ENCODE measurements at places on chromosomes 7 and 10. TPM values are rescaled to one million over a fixed set of nuclear protein-coding genes. Genes with fewer than 3 reads are reported as not detected.

Gene TRIM73
- 4.0 TPM for total RNA-seq

Gene MSS51
- total RNA-seq: 5.2 TPM

- peak overlapping the region; percentile 75 for H3K4me3 ChIP-seq
- peaks cover 28% of the 10 kb centered on the region for H3K4me1 ChIP-seq
- peaks cover 25% of the 10 kb centered on the region for H3K36me3 ChIP-seq
- H3K27ac ChIP-seq: peak overlapping the region; percentile 82
These were observed 63.5 kb downstream of the HIPK2 start for GRCh38 chr7:139714163-139714901.

DNA sequence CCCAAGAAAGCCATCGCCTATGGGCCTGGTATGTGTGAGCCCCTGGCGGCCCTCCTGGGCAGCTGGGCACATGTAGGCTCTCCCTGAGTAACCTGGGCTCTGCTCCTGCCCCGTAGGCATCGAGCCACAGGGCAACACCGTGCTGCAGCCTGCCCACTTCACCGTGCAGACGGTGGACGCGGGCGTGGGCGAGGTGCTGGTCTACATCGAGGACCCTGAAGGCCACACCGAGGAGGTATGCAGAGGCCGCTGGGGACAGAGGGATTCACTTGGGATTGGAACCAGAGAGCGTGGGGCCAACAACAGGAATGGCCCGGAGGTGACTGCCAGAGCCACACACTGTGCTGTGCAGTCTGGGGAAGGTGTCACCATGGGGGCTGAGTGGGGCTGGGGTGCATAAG, 7.3 kb downstream of the FLNC start:
- peaks cover 4% of the 10 kb centered on the region for H3K4me1 ChIP-seq
- H3K27me3 ChIP-seq: peaks cover 3% of the 10 kb centered on the region
- no peak overlapping the region for H3K27ac ChIP-seq
- H3K36me3 ChIP-seq: no peaks in the 10 kb centered on the region

GRCh38 chr7:81393018-81393417, 376.8 kb downstream of the HGF start:
- no peak overlapping the region for H3K4me3 ChIP-seq
- no peak for DNase-seq
- H3K27ac ChIP-seq: no peak overlapping the region
- no peaks in the 10 kb centered on the region for H3K4me1 ChIP-seq
- no peaks in the 10 kb centered on the region for H3K36me3 ChIP-seq
- H3K27me3 ChIP-seq: no peaks in the 10 kb centered on the region

- DNase-seq: no peak
- no peaks in the 10 kb centered on the region for H3K36me3 ChIP-seq
- H3K4me1 ChIP-seq: no peaks in the 10 kb centered on the region
- no peak overlapping the region for H3K27ac ChIP-seq
These were observed 1143.8 kb downstream of the XPNPEP1 start for GRCh38 chr10:108779501-108779900.

DNA sequence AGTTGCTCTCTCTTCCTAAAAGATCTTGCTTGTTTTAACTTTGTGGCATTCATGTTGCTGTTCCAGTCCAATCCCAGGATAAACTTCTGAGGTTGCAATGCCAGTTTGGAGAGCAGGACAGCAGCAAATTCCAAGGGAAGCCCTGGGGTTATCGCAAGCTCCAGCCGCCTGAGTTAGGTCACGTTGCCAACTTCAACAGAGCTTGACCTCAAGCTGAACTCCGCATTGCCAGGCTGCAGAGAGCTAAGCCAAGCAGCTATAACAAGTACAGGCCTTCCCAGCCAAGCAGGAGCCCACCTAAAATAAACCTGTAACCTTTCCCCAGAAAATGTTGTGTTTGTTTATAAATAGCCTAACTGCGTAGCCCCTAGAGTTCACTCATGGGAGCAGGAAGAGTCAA, 138.9 kb upstream of the LYZL1 start:
- H3K27me3 ChIP-seq: no peaks in the 10 kb centered on the region
- H3K36me3 ChIP-seq: no peaks in the 10 kb centered on the region
- DNase-seq: no peak
- H3K4me1 ChIP-seq: no peaks in the 10 kb centered on the region
